IMR-90 (cell line): ENCODE measurements at places on chromosomes 6 and 20. TPM values are rescaled to one million over a fixed set of nuclear protein-coding genes. Genes with fewer than 3 reads are reported as not detected.

Gene OPN5
- not detected in 2 replicates for total RNA-seq

- H3K4me3 ChIP-seq, result no peak overlapping the region
- no peaks in the 10 kb centered on the region for H3K36me3 ChIP-seq
- H3K4me1 ChIP-seq, result no peaks in the 10 kb centered on the region
- no peak overlapping the region for H3K27ac ChIP-seq
These were observed 152.2 kb downstream of the OPN5 start for GRCh38 chr6:47934023-47934422.

DNA sequence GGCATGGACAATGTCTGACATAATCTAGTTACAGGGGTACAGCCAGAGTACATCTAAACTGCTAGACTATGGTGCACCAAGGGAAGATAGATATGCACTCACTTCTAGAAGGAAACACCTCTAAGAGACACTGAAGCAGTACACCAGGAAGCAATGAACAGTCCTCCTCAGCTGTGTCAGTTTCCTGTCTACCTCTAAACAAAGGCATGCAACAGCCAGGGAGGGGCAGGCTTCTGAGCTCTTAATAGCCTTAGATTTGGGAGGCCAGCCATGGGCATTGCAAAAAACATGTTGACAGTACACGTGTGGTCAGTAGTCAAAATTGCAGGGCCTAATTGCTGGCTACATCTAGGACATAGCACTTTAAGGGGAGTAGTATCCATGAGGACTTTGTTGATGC is 21.4 kb downstream of the CRYBG1 start:
- no peaks in the 10 kb centered on the region for H3K4me1 ChIP-seq
- no peak for DNase-seq
- H3K27ac ChIP-seq, result no peak overlapping the region
- H3K4me3 ChIP-seq, result no peak overlapping the region

DNA sequence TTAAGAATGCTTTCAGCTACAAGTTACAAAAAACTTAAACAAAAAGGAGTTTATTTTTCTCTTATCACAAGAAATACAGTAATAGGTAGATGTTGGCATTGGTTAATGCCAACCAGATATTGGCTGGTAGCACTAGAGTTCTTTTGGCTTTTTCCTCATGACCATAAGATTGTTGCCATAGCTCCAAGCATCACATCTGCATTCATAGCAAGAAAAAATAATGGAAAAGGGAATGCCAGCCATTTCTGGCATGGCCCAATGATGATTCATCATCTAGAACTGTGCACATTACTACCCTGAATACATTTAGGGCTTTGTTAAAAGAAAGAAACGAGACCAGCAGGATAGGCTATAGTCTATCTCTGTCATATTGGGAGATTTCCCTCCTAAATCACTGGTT is 20.8 kb upstream of the SIRT5 start:
- no peak overlapping the region for H3K4me3 ChIP-seq
- no peaks in the 10 kb centered on the region; the same call in 1 of the 2 replicates for H3K27me3 ChIP-seq
- H3K4me1 ChIP-seq, result 0 out of 2 replicates have a peak, but pooled peaks cover 1% of the 10 kb centered on the region
- no peak overlapping the region for H3K27ac ChIP-seq

DNA sequence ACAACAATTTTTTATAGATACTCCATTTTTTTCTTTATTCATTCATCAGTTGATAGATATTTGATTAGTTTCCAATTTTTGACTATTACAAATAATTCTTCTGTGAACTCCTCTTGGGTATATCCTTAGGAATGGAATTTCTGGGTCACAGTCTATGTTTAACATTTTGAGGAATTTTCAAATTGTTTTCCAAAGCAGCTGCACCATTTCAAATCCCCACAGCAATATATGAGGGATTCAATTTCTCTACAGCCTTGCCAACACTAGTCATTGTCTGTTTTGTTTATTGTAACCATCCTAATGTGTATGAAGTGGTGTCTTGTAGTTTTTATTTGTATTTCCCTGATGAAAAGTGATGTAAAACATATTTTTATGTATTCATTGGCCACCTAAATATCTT is 320.3 kb upstream of the DEFB112 start:
- H3K27ac ChIP-seq, result no peak overlapping the region
- H3K4me1 ChIP-seq, result no peaks in the 10 kb centered on the region
- H3K36me3 ChIP-seq, result no peaks in the 10 kb centered on the region
- DNase-seq, result no peak
- H3K4me3 ChIP-seq, result no peak overlapping the region

Gene TSHZ2
- under 0.01 TPM in 1 of 2 replicates, not detected in the other for total RNA-seq

DNA sequence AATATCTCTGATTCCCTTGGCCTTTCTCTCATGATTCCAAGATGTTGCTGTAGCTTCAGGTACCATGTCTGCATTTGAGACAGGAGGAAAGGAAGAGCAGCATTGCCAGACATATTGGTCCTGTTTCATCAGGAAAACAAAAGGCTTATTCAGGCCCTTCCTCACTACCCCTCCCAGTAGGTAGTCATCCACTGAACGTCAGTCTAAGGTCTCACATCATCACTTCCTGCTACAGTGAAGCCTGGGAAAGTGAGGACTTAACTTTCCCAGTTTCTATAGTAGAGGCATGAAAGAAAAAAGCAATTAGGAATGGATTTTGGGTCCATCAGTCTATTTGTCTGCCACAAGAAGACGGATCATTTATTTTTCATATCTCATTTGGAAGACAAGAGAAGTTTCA is 85.7 kb upstream of the SOX4 start:
- no peak overlapping the region for H3K4me3 ChIP-seq
- H3K4me1 ChIP-seq, result no peaks in the 10 kb centered on the region
- no peaks in the 10 kb centered on the region for H3K36me3 ChIP-seq
- H3K27me3 ChIP-seq, result no peaks in the 10 kb centered on the region
- H3K27ac ChIP-seq, result no peak overlapping the region

- DNase-seq, result no peak
- no peak overlapping the region for H3K27ac ChIP-seq
- H3K4me1 ChIP-seq, result no peaks in the 10 kb centered on the region
- no peaks in the 10 kb centered on the region for H3K36me3 ChIP-seq
These were observed 315.2 kb upstream of the SOX4 start for GRCh38 chr6:21278375-21278745.

DNA sequence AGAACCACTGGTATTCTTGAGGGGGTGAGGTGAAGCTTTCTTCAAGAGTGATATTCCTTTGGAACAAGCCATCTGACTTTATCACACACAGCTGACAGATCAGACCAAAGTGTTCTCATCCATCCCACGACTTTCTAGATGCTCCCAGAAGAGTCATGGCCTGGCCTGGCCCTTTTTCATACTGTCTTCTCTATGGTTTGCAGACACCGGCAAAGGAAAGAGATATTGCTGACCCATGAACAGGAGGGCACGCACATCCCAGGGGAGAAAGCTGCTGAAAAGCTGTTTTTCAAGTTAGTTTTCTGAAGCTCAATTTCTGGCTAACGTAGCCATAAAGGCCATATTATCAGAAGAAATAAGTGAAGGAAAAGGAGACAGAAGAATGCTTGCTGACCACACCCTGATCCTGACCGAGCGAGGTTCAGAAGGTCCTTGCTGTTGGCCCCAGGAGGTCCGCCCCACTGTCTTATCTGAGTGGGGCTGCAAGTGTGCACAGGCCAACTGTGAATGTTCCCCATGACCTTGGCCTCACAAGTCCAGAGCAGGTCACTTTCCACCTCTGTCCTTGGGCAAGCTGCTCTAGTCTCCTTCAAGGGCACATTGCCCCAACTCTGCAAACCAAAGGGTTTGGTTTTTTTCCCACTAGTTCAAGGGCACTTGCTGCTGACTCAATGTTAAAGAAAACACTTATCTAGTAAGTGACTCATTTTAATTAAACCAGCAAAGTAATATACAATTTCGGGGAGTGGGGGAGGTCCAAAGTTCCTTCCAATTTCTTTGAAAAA is 2.0 kb downstream of the ACSS1 start:
- peak; percentile 4 for DNase-seq
- H3K27me3 ChIP-seq, result peaks cover 32% of the 10 kb centered on the region; the same call in 1 of the 2 replicates
- no peaks in the 10 kb centered on the region for H3K36me3 ChIP-seq
- peaks cover 10% of the 10 kb centered on the region; the same call in 1 of the 2 replicates for H3K4me1 ChIP-seq
- no peak overlapping the region for H3K4me3 ChIP-seq

DNA sequence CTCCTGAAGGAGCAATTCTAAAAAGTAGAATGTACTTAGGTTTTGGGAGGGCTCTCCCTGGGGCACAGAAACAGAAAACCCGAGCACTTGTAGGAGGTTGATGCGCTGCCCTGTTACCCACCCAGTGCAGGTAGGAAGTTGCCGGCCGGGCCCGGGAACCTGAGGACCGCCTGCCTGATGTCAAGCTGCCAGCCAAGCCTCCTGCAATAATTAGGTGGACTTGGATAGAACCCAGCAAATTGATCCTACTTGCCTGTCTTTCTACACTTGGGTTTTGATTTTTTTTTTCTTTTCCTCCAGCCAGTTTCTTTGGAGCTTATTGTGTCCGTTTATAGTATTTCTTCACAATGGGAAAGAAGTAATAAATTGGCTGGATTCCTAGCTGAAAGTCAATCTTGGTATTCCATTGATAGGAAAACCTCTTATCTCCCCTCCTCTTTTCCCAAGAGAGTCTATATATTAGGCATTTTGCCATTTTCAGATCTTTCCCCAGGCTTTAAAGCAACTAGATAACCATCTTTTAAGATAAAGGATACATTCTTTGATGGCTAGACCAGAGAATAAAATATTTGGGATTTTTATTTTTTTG is 78.3 kb upstream of the FYN start:
- DNase-seq, result no peak
- H3K4me1 ChIP-seq, result peaks cover 4% of the 10 kb centered on the region
- H3K27ac ChIP-seq, result no peak overlapping the region
- H3K4me3 ChIP-seq, result no peak overlapping the region

Gene GNAS-AS1
- total RNA-seq, result 0.54 and 0.83 TPM in 2 replicates

DNA sequence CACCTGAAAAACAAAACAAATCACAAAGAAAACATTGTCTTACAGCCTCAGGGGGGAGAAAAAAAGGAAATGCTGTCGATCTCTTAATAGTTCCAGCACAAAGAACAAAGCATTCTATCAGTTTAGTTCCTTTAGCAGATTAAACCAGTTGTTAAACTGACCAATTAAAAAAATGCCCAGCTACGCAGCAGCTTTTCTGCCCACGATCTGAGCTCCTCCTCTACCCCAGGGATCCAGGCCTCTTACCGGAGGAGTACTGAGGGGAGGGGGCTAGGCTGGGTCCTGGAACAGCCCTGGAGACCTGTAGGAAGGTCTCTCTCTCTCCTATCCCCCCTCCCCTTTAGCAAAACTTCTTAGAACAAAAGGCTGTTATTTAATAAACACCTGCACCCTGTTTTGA is 13.4 kb downstream of the PTK7 start:
- no peaks in the 10 kb centered on the region for H3K36me3 ChIP-seq
- H3K27ac ChIP-seq, result peak overlapping the region; percentile 65; the same call in 1 of the 2 replicates
- no peaks in the 10 kb centered on the region for H3K27me3 ChIP-seq
- no peak overlapping the region for H3K4me3 ChIP-seq

DNA sequence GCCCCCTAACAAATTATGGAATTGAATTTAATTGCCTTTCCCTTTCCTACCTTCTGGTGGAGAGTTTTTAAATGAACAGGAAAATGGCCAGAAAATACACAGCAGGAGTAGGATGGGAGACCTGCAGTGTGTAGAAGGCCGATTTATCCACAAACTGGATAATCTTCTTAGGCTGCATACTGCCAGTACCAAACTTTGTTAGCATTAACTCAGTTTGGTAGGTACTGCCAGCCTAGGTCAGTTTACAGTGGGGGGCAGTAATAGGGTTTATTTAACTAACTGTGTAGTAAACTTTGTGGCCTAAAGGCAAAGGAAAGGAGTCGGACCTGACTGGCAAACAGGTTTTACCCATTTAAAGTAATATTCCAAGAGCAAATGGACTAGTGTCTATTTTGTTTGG is 4.6 kb downstream of the NCOA3 start:
- DNase-seq, result no peak
- no peak overlapping the region for H3K27ac ChIP-seq
- no peaks in the 10 kb centered on the region for H3K27me3 ChIP-seq
- H3K4me1 ChIP-seq, result peaks cover 2% of the 10 kb centered on the region; the same call in 1 of the 2 replicates
- no peak overlapping the region for H3K4me3 ChIP-seq
- H3K36me3 ChIP-seq, result no peaks in the 10 kb centered on the region

DNA sequence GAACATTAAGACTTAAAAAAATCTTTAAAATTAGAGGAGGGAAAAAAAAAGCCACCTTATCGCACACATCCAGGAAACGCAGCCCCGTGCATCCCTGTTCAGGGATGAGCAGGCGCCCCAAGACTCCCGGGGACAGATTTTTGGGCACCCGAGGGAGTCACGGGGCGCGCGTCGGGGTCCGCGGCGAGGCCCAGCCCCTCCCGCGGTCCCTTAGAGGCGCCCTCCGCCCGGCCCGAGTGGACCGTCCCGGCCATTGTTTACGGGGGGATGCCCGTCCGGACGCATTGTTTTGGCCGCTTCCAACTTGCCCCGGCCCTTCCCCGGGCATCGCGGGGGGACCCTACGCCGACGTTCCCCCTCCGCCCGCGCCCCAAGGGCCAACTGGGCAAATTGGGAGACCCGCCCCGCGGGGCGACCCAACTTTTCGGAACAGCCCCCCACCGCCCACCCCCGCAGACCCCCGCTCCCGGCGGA is 610 bp downstream of the ZNF217 start:
- peak overlapping the region; percentile 71 for H3K4me3 ChIP-seq
- H3K4me1 ChIP-seq, result peaks cover 3% of the 10 kb centered on the region
- no peaks in the 10 kb centered on the region for H3K36me3 ChIP-seq
- no peaks in the 10 kb centered on the region for H3K27me3 ChIP-seq
- H3K27ac ChIP-seq, result peak overlapping the region; percentile 97

Gene RBM24
- total RNA-seq, result 4.1 and 6.7 TPM in 2 replicates

DNA sequence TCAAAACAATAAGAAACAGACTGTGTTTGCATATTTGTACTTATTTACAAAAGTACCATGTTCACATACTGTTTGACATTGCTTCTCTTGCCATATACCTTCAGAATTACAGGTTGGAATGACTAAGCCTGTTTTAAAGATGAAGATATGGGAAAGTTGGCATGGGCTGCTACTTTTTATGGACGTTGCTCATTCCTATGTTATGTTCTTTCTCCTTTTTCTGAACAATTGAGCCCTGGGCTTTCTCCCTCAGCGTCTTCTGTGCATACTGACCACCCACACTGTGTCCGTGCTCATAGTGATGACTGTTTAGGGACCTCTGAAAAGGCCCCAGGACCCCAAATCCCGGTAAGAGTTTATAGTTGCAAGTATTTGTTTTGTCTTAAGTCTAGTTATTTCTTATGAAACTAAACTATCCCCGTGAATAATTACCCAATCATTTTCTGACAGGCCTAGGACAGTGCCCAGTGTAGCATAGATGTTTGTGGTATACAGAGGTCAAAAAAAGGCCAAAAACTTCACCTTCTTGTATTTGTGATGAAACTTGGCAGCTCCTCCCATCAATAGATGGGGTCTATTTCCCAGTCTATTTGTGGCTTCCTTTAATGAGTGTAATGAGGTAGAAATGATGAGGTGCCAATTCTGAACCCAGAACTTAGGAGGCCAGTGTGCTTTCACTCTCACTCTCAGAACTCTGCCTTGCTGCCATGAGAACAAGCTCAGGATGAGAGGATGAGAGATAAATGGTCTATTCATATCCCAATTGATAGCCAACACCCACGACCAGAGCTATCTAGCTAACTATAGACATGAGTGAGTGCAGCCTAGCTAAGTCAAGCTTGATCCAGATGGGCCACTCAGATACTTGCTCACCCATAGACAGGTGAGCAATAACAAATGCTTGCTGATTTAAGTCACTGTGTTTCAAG is 40.9 kb downstream of the GSTA4 start:
- H3K36me3 ChIP-seq, result no peaks in the 10 kb centered on the region
- H3K4me3 ChIP-seq, result no peak overlapping the region
- peaks cover 15% of the 10 kb centered on the region for H3K27me3 ChIP-seq
- no peaks in the 10 kb centered on the region for H3K4me1 ChIP-seq
- no peak overlapping the region for H3K27ac ChIP-seq

Gene RIN2
- total RNA-seq, result 61.4 and 72.2 TPM in 2 replicates
